ENCODE measurements at places on chromosomes 5 and 9.

GRCh38 chr5:180034564-180034963 is 37.0 kb downstream of the RNF130 start:
- no peak for DNase-seq

GRCh38 chr5:976849-977751 is 31.5 kb upstream of the NKD2 start:
- DNase-seq = no peak

- no peak for DNase-seq
Observed at GRCh38 chr5:163914910-163915309, 409.5 kb downstream of the MAT2B start.

DNA sequence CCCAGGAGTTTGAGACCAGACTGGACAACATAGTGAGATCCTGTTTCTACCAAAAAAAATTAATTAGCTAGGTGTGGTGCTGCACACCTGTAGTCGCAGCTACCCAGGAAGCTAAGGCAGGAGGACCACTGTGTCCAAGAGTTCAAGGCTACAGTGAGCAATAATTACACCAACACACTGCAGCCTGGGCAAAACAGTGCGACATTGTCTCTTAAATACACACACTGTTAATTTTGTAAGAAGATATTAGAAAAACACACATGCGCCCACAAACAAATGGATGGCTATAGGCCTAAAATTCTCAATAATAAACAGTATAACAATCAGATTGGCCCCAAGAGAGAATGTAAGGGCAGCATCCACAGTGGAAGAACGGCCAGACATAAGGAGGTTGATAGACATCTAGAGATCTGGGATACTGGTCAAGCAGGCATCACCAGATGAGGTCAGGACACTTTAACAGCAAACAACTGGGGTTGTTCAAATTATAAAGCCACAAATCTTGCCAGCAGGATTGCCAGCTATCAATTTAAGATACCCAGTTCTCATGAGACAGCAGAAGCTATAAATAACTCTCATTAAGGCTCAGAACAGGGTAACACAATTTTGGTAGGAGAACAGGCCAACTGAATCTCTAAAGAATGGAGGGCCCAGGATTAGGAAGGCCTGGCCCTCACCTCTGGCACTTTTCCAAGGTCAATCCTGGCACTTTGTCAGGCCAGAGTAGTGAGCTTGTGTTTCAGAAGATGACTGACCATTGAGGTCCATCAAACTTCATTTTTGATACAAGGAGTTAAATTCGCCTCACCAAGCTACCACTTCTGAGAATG is 29.5 kb downstream of the GOLPH3 start:
- DNase-seq = no peak

DNA sequence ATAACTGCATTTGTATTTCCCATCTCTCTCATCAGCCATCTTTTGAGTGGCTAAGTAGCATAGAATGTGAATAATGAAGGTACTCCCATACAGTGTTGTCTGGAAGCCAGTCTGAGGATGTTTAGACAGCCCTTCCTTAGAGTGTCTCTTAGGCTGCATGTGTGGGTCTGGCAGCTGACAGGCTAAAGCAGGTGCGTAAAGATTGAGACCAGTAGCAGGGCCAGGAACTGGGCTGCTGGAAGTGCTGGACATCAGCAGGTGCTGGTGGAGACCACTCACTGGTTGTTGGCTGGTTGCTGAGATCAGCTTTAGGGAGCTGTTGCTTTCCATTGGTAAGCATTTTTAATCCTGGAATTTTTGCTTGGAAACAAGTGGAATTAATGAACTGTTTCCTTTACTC is 197.5 kb downstream of the PCSK5 start:
- no peak for DNase-seq

DNA sequence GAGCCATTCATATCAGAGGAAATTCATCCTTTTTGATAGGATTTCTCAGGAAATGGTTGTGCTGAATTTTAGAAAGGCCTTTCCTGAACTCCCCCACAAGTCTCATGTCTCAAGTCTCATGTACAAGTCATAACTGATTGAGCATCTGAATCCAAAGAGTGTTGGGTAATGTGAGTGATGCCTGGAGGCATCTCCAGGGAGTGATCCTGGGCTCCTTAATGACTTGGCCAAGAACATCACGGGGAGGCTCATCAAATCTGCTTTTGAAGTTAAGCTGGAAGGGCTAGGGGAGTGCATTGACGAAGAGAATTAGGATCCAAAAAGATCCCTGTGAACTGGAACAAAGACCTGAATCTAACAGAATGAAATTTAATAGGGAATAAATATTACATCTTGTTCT is 79.2 kb downstream of the MAST4 start:
- DNase-seq = no peak

- no peak for DNase-seq
Observed at GRCh38 chr5:179120951-179121666, 60.9 kb downstream of the ZNF354C start.

DNA sequence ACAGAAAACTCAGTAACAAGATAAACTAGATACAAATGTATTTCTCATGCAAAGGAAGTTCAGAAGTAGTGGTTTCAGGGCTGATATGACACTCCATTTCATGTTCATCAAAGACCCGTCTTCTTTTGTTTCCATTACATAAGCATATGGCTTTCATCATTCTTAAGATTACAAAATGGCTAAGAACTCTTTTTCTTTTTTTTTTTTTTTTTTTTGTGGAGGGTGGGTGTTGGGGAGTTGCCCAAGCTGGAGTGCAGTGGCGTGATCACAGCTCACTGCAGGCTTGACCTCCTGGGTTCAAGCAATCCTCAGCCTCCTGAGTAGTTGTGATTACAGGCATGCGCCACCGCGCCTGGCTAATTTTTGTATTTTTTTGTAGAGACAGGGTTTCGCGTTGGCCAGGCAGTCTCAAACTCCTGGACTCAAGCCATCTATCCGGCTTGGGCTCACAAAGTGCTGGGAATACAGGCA is 22.0 kb upstream of the PTBP3 start:
- DNase-seq = no peak

- no peak for DNase-seq
Observed at GRCh38 chr5:97751540-97751939, 568.5 kb upstream of the RIOK2 start.

DNA sequence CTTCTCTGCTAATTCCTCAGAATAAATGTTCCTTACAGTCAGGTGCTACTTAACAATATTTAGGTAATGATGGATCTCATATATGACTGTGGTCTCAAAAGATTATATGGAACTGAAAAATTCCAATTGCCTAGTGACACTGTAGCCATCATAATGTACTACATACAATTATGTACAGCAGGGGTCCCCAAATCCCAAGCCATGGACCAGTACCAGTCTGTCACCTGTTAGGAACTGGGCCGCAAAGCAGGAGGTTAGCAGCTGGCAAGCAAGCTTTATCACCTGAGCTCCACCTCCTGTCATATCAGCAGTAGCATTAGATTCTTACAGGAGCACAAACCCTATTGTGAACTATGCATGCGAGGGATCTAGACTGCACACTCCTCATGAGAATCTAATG is 69.6 kb downstream of the NR2F1-AS1 start:
- no peak for DNase-seq

DNA sequence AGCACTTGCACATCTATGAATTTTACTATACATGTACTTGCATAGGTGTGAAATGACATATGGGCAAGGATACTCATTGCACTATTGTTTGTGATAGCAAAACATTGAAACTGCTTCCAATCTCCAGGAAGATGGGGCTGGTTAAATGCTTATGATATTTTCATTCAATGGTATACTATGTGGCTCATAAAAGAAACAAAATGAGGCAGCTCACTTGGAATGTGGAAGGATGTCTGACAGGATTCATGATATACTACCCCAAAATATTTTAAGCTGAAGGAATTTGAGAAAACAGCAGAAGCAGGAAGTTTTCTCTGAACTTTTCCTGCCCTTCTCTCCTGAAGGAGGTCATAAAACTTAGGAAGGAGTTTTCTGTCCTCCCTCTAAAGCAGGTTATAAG is 99.6 kb upstream of the CAST start:
- no peak for DNase-seq

DNA sequence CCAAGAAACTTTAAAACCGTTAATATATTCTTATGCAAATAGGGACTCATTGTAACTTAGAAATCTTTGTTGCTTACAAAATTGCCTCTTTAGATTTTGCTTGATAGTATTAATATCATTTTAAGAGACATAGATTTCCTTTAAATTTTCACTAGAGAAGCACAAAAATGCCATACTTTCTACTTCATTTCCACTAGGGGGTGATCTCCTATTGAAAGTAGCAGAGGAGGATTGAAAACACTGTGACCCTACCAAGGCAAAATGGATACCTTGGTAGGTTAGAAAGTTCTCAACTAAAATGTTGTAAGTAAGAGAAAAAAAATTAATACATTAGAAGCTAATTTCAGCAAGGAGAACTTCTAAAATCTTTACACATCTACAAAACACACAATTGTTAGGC is 204.9 kb downstream of the CHSY3 start:
- no peak for DNase-seq

- no peak for DNase-seq
Observed at GRCh38 chr5:177592010-177592834, at the start of gene TMED9. TMED9 (plus strand) TSS chr5:177592203; CDS start chr5:177592215, 12 bp downstream.

DNA sequence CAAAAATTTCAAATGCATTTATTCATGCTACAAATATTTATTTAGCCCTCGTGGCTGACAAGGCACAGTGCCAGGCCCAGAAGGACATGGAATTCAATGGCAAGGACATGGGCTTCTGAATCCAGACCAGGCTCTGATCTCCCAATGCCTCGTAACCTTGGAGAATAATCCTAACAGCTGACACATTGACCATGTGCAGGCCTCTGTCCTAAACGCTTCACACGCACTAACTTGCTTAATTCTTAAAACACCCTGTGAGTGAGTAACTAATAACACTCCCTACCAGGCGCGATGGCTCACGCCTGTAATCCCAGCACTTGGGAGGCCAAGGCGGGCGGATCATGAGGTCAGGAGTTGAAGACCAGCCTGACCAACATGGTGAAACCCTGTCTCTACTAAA is 33.2 kb downstream of the MYO10 start:
- DNase-seq = no peak

GRCh38 chr5:124176692-124177091 is 569.7 kb downstream of the ZNF608 start:
- DNase-seq = no peak

DNA sequence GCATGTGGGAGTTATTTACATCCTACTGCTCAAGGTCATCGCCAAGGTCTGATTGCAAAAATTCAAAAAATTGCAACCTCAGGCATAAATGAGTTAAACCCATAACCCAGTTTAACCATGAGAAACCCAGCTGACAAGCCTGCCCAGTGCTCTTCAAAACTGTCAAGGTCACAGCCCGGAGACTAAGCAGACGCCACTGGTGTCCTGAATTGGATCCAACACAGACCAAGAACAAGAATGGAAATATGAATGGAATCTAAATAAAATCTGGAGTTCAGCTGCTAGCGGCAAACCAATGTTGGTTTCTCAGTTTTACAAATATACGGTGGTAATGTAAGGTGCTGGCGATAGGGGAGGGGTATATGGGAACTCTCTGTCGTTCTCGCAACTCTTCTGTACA is 201.5 kb upstream of the MVB12B start:
- DNase-seq = no peak

GRCh38 chr5:176661676-176662075 is 14.4 kb downstream of the TSPAN17 start:
- no peak for DNase-seq

DNA sequence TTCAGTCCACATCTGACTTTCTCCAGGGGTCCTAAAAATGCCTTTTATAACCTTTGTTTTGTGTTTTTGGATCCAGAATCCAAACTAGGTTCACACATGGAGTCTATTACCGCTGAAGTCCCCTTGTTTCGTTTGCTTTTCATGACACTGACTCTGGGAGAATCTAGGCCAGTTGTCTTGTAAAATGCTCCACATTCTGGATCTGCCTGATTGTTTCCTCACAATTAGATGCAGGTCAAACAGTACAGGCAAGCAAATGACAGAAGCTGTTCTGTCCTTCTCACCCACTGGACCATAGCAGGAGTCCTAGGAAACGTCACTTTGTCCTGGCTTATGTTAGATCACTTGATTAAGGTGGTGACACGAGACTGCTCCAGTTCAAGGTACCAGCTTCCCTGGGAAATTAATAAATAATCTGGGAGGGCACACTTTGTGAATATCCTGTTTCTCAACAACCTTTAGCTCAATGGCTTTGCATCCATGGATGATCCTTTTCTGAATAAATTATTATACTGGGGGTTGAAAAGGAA is 34.1 kb downstream of the FABP6 start:
- DNase-seq = no peak

DNA sequence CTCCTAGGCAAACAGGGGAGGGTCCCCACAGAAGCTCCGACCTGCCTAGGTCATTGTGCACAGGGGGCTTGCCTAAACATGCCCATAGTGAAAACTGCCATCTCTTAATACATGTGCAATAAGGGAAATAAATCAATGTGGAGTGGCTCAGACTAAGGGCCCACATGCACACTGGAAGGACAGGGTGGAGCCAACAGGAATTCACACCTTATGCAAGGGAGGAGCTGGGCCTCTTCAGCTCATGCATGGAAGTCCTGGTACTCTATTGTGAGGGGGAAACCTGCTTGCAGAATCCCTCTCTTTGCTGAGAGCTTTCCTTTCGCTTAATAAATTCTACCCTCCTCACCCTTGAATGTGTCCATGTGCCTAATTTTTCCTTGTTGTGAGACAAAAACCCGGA is 815.8 kb downstream of the EFNA5 start:
- no peak for DNase-seq

DNA sequence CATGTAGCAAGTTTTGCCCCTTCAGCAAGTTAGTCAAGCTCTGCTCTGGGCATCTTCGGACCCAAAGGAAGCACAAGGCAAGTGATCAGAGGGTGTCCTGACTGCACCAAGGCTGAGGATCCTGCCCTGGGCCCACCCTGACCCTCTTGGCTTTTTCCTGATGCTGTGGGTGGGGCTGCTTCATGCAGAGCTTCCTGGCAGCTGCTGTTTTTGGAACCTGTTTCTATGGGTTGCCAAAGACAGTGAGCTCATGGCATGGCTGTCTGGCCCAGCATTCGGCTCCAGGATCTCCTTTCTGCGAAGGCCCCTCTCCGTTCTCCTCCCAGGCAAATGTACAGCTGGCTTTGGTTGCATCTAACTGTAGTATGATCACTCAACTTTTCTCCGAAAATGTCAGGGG is 497.9 kb downstream of the ARHGEF28 start:
- no peak for DNase-seq

- no peak for DNase-seq
Observed at GRCh38 chr5:126015235-126016181, 407.7 kb upstream of the GRAMD2B start.

DNA sequence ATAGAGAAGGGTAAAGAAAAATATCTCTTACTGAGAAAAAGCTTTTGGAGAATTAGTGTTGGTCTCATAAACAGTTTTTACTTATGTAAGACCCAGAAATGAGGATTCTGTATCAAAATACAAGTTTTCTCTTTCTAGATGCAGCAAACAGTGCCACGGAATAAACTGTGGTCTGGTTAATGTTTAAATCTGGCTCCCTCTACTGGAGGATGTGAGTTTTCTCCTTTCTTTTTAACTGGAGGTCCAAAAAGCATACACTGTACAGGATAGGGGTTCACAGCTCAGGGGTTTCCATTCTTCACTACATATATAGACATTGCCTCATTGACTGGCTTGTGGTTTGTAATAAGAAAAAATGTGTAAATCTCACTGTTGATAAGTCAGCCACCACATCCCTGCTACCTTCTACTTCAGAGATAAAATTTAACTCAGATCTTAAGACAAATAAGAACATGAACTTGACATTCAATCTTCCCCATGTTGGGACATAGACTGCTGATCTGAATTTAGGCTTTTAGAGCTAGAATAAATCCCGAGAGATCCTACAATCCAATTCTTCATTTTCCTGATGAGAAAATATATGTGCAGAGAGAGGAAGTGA is 98.9 kb downstream of the CFAP95 start:
- DNase-seq = peak; percentile 13
